ENCODE measurements at places on chromosomes 2 and 18.

DNA sequence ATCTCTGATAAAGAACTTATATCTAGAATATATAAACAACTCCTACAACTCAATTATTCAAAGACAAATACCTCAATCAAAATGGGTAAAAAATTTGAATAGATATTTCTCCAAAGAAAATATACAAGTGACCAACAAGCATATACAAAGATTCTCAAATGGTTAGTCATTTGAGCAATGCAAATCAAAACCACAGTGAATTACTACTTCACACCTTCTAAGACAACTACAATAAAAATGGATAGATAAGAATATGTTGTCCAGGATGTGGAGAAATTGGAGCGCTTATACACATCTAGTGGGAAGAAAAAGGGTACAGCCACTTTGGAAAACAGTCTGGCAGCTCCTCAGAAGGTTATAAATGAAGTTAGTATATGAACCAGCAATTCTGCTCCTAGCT, 332.9 kb downstream of the TGIF1 start:
- peak; percentile 2 for DNase-seq

GRCh38 chr2:148184976-148185375, 164.1 kb downstream of the MBD5 start:
- no peak for DNase-seq

GRCh38 chr18:79502782-79503181, 107.1 kb downstream of the NFATC1 start:
- DNase-seq: no peak

- DNase-seq: no peak
Observed at GRCh38 chr2:2662037-2662846, 331.2 kb upstream of the MYT1L start.

DNA sequence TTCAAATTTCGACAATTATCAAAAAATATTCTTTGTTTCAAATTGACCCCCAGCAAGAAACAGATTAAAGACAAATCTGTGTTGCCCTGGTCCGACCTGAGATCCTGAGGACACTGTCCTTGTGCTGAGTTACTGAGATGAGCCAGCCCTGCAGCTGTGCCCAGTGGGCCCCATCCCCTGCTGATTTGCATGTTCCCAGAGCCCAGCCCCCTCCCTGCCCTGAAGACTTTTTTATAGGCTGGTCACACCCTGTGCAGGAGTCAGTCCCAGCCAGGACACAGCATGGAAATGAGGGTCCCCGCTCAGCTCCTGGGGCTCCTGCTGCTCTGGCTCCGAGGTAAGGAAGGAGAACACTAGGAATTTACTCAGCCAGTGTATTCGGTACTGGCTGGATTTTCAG, 31.4 kb upstream of the ZNG1B start:
- no peak for DNase-seq

DNA sequence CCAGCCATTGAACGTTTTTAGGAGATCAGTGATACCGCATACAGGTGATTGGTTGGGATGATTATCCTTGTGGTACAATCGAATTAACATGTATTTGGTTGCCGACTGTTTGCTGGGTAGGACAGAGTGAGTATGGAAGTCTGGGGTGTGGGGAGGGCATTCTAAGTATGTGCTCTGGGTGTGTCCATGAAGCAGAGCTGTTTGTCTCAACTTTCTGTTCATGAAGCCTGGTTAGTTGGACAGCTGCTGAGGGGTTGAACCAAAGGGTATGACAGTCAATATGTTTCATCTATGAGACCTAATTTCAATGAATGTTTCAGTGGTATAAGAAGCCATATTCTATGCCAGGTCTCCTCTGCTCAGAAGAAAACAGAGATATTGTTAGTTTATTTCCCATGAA, 21.9 kb upstream of the SPTBN1 start:
- DNase-seq: no peak

DNA sequence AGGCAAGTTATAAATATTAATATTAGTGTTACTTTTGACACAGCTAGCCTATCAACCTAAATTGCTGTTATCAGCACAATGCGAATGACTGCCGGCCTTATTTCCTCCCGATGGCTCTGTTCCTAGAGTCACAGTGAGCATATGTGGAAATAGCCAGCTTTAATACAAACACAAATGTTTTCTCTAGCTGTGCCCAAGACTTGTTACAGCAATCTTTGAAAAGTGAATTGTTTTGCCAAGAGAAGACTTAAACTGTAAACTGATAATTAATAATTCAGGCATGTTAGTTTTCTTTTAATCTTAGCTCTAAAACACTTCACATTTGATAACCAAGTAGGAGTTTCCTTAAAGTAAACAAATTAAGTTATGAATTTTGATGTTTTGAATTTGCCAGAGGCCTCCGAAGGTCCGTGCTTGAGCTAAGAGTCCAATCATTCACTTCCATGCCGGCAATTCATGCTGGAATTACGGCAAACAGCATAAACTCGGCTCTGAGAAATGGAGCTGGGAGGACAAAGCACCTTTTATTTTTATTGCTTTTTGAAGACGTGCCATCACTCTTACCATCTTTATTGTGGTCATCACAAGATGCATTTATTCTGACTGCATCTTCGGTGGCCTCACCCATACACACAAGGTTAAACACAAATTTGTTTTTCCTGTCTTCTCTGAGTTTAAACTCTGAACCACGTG, 184.5 kb upstream of the CWC22 start:
- DNase-seq: peak; percentile 34

DNA sequence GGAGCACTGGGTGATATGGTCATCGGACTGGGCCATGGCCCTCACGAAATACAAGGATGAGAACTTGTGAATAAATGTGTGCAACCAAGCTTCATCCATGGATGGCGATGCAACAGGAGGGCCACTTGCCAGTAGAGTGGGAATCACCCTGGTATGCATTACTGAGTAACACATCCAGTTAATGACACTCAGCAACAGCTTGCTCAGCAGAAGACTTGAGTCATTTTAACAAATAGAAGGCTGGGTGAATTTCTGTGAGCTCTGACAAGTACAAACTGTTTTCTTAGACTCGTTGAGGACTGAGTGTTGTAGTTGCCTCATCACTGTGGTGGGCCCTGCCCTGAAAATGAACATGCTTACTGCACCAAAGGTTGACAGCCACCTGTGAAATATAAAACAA, 221.6 kb downstream of the NCKAP5 start:
- DNase-seq: peak; percentile 17

DNA sequence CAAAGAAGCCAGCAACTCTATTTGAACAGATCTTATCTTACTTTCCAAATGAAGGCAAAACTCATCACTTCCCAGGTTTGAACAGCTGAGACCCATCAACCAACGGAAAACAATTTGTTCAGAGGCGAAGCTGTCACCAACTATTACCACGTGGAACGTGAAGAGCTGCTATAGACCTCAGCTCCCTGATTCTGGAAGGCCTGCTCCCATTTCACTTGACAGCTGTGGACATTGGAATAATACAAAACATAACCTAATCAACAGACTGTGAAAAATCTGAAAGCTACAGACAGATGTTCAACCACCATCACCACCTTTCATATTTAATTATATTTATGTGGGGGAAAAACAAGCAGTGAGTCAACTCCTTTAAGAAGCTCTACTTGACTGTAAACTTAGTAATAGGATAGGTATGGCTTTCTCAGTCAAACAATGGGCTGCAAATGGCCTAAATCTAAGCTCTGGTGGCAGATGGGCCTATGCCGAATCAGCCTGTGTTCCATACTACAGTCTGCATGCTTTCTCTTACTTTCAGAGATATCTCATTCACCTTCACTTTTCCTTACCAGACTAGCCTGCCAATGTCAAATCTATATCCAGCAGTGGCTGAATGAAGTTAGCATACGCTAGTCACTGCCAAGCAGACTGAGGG, 896.4 kb downstream of the TDRD15 start:
- DNase-seq: no peak

- peak; percentile 77 for DNase-seq
Observed at GRCh38 chr2:85506768-85507181, 32.2 kb upstream of the MAT2A start.

DNA sequence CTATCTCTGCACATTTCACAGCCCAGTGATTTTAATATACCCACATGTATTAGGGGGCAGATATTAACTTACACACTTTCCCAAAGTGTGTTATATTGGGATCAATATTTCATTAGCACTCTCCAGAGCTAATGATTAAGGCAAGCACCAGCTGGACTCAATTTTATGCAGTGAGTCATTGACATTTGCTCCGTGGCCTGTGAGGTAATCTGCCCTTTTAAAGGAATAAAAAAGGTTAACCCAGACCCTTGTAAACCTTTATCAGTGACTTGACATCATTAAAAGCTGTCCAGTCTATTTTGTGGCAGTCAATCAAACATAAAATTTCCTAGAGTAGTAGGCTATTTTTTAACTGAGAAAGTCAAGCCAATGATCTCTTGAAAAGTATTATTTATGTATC, 1870.4 kb upstream of the CELF4 start:
- no peak for DNase-seq

- DNase-seq: peak; percentile 36
Observed at GRCh38 chr18:44627280-44627679, 53.4 kb upstream of the SETBP1 start.

GRCh38 chr2:138485019-138485418, 16.6 kb upstream of the SPOPL start:
- no peak for DNase-seq

Data from fibroblast of villous mesenchyme (primary cell).